Activated CD4-positive, alpha-beta T cell treated with anti-CD3 and anti-CD28 coated beads for 24 hours (primary cell): ENCODE measurements at places on chromosomes 2 and 18.

GRCh38 chr2:233244818-233245217, 6.7 kb upstream of the ATG16L1 start:
- no peak for DNase-seq

DNA sequence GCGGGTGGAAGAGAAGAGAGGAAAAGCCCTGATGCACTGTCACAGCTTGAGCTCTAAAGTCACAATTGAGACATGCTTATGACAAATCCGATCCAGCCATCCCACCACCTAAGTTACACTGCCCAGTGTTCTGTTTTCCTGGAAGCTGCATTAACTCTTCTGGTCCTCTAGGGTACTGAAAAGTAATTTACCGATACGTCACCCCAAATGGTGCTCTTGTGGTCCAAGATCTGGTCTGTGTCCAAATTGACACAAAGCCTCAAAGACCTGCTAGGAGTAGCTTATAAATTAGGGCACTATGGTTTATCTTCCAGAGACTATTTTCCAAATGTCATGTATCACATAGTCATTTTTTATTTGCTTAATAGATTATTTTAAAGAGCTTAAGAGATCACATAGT, 186.7 kb upstream of the ETAA1 start:
- DNase-seq: no peak

GRCh38 chr2:220871909-220872308, 700.2 kb downstream of the EPHA4 start:
- DNase-seq: no peak

DNA sequence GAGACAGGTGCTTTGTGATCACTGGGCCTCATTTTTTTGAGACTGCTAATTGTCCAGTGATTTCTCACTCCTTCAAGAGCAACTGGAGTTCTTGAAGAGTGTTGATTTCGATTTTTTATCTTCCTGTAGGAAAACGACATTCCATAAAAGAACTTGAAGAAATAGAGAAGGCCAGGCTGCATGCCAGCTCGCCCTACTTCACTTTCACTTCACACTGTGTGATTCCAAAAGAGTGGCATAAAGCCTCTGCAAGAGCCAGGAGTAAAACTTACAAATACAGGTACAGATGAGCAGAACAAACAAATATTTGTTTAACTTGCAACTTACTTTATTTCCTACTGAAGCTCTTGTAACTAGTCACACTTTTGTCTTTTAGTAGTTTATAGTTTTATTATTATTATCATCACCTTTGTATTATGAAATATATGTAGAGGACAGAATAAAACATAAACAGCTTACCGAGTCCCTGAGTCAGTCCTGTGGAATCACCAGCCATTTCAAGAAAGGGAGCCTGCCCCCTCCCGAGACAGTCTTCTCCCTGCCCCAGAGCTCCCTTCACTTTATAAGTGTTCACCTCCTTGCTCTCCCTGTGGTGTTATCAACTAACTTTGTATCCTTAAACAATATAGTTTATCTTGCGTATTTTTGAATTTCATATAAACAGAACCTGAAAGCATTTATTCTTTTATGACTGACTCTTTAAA, 8.7 kb downstream of the FAM228A start:
- DNase-seq: no peak

DNA sequence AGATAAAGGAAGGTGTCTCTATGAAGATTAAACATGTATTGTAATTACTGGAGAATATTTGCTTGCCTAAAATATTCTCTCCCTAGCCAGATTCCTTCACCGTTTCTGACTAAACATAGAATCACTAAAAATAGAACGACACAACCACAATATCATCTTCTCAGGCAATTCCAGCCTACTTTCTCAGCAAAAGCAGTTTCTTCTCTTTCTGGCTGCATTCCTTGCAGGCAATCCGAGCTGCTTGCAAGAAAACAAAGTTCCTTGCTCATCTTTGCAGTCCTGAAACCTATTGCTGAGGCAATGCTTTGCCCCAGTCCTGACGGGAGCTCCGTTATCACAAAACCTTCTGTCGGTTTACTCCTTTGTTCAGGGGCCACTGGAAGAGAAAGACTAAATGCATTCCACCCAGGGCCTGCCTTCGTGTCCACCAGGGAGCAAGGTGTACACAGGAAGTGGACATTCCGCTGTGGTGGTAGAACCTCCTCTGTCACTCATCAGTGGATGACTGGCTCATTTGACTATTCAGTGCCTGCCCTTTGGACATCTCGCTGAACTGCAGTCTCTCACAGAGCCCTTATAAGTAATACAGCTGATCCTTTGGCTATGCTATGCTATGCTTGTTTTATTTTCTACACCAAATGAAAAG, 239.2 kb upstream of the DOK6 start:
- no peak for DNase-seq

- no peak for DNase-seq
These were observed 82.2 kb downstream of the PLB1 start for GRCh38 chr2:28577791-28578680.
